ENCODE measurements at places on chromosomes 3 and 15.

DNA sequence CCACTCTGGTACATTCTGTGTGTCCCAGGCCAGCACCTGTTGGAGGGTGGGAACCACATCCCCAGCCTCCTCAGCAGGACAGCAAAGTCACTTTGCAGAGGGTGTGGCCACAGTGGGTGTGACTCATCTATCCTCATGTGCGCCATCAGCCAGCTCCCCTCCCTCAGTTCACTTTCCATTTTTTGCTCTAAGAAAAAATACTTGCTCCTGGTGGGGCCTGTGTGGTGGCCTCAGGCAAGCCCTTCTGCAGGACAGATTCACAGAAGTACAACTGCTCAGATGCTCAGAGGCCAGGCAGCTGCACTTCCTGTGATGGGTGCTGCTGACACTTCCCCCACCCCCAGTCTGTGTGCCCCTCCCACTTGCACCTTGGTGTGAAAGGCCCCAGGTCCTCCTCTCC lies 78.3 kb upstream of the ALDH1L1 start:
- DNase-seq, result no peak

- DNase-seq, result no peak
These were observed 13.6 kb upstream of the CSK start for GRCh38 chr15:74768099-74768770.

- no peak for DNase-seq
These were observed 66.1 kb downstream of the RPN1 start for GRCh38 chr3:128584412-128585020.

DNA sequence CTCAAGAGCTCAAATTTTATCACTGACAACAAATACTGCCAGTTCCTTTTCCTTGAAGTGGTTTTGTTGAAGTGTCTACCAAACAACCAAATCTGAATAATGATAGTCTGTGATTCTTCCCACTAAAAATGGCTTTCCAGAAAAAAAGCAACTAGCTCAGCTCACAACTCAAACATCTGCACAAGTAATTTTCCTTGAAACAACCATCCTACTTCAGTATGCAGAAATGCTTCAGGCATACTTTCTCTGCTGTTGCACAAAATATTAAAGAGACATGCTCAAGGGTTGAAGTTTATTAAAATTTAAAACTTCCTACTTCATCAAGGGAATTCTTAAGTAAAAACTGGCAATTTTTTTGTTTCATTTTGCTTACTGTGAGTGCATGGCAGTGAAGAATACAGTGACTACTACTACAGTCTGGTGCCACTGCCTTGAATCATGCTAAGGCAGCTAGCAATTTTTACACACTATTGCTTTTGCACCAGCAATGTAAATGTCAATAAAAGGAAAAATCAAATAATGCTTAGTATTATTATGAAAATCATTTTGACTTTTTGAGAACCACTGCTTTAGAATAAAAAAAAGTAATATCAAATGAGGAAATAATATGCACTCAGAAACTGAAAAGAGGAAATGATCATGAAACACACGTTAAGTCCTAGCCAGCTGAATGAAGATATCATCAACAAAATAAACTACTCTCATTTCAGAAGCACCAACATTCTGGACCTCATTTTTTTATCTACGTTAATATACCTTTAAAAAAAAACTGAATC lies 33.6 kb downstream of the VPS13C start:
- no peak for DNase-seq

GRCh38 chr3:9253327-9253726 lies 3.9 kb upstream of the SRGAP3 start:
- no peak for DNase-seq

GRCh38 chr3:108125550-108126071 lies 34.8 kb upstream of the CD47 start:
- peak; percentile 50 for DNase-seq

- no peak for DNase-seq
These were observed 5.7 kb upstream of the FBLN2 start for GRCh38 chr3:13543253-13543652.

GRCh38 chr15:33313491-33313890 lies 2.7 kb downstream of the RYR3 start:
- DNase-seq, result no peak

- no peak for DNase-seq
These were observed 269.4 kb upstream of the SUCLG2 start for GRCh38 chr3:67923796-67924195.

GRCh38 chr3:164779816-164780215 lies 298.5 kb downstream of the SI start:
- no peak for DNase-seq

DNA sequence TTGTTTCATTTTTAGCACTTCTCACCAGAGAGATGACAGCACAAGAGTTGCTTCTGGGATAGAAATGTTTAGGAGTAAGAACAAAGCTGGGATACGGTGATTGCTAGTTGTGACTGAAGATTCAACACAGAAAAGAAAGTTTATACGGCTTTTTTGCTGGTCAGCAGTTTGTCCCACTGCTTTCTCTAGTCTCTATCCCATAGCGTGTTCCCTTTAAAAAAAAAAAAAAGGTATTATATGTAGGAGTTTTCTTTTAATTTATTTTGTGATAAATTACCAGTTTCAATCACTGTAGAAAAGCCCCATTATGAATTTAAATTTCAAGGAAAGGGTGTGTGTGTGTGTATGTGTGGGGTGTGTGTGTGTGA lies 48.0 kb downstream of the PGPEP1L start:
- no peak for DNase-seq

DNA sequence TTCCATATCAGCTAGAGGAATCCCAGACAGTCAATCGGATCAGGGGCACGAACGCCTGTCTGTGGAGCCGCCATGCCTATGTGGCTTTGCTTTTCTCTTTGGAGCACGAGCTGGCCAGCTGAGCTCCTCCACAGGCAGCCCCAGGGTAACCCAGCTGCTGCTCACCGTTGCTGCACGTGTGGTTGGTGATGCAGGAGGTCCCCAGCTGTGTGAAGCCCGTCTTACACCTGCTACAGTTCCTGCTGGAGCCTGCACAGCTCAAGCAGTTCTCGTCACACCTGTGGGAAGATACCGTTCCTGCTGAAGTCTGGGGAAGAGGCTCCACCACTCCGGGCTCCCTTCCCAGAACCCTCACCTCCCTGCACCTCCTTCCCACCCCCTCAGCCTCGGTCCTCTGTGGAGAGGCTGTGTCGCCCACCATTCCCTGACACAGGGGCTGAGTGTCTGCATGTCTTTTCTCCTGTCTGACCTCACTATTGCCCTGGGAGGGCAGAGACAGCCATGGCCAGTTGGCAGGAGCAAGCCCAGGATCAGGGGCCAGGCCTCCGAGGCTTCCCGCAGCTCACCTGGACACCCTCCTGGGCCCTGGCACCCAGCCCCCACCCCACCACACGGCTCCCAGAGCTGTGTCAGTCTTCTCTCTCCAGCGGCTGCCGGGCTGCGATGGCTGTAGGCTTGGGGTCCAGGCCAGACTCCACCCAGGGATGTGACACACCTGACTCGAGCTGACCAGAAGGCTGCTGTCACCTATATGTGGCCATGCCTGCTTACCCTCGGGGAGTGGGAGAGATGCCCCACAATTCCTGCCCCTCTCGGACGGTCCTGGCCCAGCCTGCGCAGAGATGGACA lies 12.2 kb upstream of the SNRPA1 start:
- no peak for DNase-seq

DNA sequence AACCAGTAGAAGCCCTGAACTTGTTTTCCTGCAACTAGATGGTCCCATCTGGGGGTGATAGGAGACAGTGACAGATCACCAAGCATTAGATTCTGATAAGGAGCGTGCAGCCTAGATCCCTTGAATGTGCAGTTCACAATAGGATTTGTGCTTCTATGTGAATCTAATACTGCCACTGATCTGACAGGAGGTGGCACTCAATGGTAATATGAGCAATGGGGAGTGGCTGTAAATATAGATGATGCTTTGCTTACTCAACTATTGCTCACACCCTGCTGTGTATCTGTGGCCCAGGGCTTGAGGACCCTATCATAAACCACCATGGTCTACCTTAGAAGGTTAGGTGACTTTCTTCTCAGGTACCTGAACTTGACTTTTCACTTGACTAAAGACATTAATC lies 417.1 kb upstream of the ARHGEF26 start:
- no peak for DNase-seq

DNA sequence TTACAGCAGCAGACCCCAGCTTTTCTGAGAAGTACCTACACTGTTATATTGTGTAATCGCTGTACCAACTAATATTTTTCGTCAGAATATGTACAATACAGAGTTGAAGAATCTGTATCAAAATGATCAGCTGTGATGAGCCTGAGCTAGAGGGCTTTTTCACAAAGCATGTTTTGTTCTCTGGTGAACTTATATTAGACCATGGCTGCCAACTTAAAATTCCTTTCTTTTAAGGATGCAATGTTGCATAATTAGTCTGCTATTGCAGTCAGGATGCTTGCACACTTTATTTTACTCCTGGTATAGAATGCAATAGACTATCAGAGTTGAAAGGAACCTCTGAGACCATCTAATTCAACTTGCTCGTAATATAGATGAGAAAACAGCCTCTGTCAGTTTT lies 127.8 kb downstream of the RBMS3 start:
- no peak for DNase-seq

DNA sequence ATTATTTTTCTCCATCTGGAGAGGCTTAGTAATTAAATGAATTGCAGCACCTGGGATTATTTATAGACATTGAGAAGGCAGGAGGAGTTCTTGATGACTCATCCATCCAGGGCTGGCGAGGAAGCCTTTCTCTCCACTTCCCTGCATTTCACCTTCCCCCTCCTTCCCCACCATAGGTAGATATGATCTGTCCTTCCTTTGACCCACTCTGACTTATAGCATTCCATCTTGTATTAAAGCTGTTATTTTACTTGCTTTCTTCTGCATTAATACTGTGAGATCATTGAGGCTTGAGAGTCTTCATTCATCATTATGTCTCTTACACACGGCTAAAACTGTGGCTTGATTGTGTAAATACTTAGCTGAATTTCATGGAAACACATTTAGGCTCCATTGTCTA lies 288.8 kb downstream of the FEZF2 start:
- no peak for DNase-seq

- no peak for DNase-seq
These were observed 75.4 kb downstream of the CDC25A start for GRCh38 chr3:48112813-48113212.
